Naive thymus-derived CD4-positive, alpha-beta T cell (primary cell): ENCODE measurements at places on chromosomes 2 and 18. TPM values are rescaled to one million over a fixed set of nuclear protein-coding genes. Genes with fewer than 3 reads are reported as not detected.
A peak's percentile ranks its signal among the peaks of the same experiment; 100 is the strongest.

HOXD13 gene
- total RNA-seq = not detected

CXCR4 gene
- total RNA-seq = 243 TPM

C2orf66 gene
- not detected for total RNA-seq

HOXD10 gene
- not detected for total RNA-seq

GLI2 gene
- total RNA-seq = not detected

MYO7B gene
- not detected for total RNA-seq

GRCh38 chr2:71759060-71759459 lies 305.7 kb downstream of the DYSF start:
- DNase-seq = no peak

GRCh38 chr2:108634576-108635160 lies 84.6 kb upstream of the RANBP2 start:
- DNase-seq = no peak

DNA sequence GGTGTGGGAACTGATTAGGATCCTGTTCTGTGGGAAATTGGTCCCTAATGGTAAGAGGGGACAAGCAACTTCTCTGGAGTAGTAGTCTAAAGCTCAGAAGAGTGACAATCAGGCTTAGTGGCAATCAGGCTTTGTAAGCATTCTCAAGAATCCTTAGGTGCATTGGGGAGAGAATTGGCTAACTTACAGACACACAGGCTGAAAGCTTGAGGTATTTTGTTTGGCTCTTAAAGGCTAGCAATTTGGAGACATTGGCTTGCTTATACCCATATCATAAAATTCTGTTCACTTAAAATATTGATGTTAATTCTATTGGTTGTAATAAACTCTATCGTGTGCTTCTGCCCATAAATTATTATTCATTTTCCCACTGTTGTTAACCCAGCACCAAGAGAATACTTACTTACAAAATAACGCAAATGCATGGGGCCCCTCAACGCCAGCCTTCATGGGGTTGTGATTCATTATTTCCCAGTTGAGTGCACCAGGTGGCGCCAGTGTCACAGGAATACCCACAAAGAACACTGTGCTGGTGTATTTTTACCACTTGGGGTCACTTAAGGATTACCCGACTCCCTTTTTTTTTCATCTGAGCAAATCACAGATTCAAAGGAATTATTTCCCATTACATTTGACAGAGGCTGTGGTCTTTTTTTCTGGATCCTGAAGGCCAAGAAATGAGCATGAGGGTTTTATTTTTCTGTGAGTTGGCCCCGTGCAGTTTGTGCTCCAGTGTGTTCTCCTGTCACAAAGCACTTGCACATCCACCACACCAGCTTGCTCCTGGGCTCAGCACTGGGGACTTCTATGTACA lies 45.5 kb downstream of the DDX1 start:
- DNase-seq = peak; percentile 32

DNA sequence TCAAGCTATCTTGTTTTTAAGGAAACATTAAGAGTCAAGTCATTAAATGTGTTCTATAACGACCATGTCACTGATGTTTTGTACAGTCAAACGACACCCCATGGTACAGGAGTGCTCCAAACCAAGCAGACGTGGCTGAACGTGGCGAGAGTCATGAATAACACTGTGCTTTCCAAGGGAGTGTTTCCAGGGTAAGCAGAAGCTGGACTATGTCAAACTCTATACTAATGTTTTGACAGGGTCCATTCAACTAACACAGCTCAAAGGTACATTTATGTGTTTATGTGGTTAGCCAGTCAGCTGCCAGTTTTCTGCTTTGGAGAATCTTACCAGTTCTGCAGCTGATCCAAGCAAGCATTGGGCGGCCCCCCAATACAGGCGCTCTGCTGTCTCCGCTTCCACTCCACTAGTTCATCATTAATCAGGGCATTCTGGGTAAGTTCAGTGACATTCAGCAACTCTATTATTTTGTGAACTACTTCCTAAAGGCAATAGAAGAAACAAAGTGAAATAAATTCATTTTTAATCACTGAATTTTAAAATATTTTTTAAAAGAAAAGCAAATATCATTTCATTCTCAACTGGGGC lies 16.4 kb downstream of the STAT1 start:
- no peak for DNase-seq

DNA sequence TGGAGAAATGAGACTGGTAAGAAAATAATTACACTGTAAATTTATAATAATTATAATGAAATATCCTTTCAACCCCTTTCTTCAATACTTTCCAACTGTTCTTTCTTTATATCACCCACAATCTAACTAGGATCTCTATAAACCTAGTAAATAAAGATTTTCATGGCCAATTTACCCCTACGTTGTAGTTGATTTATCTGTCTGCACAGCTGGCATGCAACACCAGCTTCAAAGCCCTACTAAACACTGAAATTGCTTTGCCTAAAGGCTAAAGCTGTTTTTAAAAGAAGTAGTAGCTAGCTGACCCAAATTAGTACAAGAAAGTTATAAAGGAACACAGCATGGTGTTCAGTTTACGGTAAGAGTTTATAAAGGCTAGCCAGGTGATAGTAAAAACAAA lies 140.1 kb downstream of the NOL4 start:
- DNase-seq = no peak

DNA sequence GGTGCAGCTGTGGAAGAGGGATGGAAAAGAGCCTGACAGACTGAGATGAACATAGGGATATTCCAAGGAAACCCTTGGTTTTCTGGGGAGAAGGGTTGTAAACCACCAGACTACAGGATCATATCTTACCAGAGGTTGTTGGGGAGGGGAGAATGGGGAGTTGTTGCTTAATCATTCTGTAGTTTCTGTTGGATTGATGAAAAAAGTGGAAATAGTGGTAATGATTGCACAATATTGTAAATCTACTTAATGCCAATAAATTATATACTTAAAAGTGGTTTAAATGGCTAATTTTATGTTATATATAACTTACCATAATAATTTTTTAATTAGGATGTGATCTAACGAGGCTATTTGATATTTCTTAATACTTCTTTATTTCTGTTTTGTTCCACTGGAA lies 800.9 kb downstream of the BCL11A start:
- DNase-seq = no peak

DNA sequence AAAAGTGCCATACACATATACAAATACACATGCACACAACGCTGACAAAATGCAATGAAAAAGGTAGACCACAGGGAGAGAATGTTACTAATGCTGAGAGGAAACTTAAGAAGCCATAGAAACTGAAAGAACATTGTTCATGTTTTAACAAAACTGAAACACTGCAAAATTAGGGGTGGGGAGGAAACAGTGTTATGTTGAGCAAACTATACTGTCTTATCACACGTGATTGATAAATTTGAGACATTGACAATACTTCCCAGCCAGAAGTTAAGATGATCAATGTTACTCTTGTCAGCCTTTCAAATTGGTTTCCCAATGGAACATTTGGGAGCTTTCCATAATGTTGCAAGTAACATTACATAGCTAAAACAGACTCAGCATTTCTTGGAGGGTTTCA lies 165.5 kb downstream of the L3MBTL4 start:
- DNase-seq = no peak

DNA sequence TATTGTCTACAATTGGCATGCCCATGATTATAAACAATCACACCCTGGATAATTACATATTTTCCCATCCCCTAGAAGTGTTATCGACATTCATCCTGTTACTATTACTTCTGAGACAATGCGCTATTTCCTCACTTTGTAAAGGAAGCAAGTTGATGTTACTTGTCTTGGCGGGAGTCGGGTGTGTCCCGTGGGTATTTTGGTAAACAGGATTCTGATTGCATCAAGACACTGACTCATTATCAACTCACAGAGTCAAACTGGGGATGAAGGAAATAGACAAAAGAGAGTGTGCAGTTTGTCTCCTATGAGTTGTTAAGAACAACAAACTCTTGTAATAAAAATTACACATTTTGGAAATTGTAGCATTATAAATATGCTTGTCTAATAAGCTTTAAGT lies 142.7 kb downstream of the GALR1 start:
- no peak for DNase-seq

GRCh38 chr2:60602388-60602787 lies 48.9 kb upstream of the BCL11A start:
- DNase-seq = no peak

DNA sequence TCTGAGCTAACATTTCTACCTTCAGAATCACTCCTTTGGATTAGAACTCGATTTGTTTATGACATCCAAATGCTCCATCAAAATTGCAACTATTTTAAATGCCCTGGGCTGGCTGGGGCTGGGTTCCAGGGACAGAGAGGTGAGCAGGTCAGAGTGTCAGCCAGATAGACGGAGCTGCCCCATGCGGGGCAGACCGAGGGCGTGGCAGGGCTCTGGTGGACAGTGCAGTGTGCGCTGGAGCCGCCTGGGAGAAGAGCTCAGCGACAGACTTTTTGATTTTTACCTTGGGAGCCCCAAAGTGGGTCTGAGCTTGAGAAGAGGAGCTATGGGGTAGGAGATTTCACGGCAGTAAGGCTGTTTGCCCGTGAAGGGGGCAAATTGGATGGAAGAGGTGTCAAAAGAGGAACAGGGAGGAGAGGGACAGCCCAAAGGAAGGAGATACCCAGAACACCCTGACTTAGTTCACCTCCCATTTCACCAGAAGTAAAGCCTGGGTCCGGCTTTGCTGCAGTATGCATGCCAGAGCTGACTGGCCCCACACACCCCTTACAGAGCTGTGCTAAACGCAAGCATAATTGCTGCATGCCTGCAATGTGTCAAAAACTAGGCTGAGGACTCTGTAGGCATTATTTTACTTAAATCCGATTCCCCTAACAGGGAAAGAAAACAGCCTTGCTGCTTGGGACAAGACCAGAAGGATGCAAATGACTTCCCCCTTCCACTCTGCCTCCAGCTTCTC lies 33.7 kb downstream of the EN1 start:
- DNase-seq = no peak

- no peak for DNase-seq
Observed at GRCh38 chr2:223797037-223797436, 40.3 kb downstream of the AP1S3 start.

GRCh38 chr2:222939208-222939856 lies 78.5 kb downstream of the ACSL3 start:
- peak; percentile 58 for DNase-seq

DNA sequence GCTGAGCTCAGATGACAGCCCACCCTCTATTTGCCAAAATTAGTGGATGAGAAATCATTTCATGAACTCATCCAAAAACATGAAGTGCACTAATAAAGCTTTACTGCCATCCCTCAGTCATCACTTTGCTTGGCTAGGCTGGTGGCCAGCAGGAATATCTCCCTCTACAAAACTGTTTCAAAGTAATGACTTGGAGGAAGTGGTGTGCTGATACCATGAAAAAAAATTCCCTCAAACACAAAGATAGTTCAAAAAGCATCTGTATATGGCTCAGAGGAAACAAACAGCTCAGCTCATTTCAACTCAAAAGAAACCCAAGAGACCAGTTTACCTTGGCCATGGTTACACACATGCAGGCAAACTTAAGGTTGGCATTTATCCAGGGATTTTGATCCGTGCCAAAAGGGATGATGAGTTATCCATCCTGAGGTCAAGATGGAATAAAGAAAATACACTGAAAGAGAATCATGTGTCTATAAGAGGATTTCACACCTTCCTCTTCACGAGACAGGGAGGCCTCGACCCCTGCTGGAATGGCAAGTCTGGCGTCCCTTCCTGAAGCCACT lies 18.4 kb upstream of the WIPF1 start:
- DNase-seq = no peak

GRCh38 chr2:126945118-126945517 lies 46.4 kb downstream of the TEX51 start:
- DNase-seq = no peak

DNA sequence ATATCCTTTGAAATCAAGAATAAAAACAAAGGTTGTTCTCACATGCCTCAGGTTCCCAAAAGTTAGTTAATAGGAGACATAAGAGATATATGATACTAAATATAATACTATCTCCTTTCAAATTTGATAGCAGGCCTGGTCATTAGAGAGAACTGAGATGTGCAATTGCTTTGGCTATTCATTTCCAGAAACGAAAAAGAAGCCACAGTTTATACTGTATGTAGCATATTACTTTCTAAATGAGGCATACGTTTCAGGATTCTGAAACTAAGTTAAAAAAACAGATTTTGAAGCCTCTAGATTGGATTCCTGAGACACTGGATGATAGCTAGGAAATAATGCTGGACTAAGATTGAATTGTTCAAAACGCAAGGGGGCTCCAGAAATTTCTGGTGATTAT lies 7.1 kb downstream of the PPP1R1C start:
- DNase-seq = no peak

DNA sequence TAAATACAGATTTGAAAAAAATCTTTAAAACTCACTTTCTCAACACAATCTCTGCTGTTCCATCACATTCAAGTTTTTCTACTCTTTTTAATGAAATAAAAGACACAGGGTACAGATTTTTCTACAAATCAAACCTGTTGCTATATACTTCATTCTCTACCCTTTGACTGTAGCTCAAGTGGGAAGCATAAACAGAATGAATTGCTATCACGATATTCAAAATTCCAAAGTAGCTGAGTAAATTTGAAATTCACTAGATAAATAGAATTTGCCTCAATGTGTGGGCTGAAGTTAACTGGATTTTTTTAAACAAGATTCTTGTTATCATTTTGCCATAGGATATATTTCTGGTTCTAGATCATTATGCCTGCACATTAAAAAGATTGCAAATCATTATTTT lies 185.9 kb downstream of the ZNF521 start:
- DNase-seq = no peak

DNA sequence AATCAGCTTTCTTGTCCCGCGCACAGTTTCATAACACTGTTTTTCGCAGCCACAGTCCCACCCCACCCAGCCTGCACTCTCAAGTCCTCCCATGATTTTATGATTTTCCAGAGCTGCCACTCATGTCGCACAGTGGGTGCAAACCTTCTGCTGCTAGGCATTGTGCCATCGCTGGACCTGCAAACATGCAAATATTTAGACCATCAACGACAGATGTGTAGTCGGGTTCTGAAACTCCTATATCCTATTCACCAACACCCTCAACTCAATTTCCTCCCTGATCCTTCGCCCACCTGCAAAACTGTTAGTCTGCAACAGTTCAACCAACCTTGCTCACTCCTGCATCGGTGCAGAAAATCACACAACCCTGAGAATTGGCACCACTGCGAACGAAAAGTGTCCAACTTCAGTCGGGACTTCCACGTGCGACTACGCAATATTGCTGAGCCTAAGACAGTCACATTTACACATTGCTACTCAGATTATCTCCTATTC lies 871 bp upstream of the ALS2 start:
- peak; percentile 17 for DNase-seq
